GM13976 (cell line): ENCODE measurements at places on chromosomes 6 and 20.

- DNase-seq, result no peak
Measured at GRCh38 chr6:112651239-112651638, 304.1 kb downstream of the RFPL4B start.

DNA sequence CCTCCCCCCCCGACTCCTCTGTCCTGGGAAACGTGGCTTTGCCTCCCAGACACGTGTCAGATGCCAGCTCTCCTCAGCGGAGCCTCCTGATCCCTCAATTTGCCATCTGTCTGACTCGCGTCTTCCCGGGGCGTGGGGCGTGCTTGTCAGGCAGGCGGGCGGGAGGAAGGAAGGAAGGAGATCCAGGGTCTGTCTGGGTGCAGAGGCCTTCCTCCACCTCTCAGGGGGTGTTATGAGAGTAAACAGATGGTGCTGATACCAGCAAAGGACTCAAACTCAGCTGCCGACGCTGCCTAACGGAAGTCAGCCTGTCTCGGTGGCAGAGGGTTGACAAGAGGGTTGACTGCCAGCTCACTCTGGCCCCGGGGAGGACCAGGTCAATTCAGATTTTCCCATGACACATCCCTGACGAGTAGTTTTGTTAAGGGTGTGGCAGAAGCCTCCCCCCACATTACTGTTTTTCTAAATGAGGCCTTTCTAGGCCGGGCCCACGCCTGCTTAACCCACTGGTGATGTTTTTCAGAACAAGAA lies 17.0 kb downstream of the UQCC2 start:
- no peak for DNase-seq

DNA sequence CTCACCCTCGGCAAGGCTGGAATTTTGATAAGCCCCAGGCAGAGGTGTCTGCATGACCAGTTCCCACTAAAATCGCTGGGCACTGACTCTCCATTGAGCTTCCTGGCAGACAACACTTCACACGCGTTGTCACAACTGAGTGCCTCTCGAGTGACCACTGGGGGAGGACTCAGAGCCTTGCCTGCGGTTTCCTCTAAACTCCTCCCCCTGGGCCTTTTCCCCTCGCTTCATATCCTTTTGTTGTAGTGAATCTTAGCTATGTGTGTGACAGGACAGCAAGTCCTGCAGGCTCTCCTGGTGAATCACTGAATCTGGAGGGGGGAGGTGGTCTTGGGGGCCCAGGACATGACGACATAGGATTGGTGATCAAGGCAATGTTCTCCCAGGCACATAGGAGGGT lies 670.8 kb downstream of the PRKN start:
- DNase-seq, result no peak

- DNase-seq, result no peak
Measured at GRCh38 chr20:63114006-63114692, 101.8 kb downstream of the YTHDF1 start.

DNA sequence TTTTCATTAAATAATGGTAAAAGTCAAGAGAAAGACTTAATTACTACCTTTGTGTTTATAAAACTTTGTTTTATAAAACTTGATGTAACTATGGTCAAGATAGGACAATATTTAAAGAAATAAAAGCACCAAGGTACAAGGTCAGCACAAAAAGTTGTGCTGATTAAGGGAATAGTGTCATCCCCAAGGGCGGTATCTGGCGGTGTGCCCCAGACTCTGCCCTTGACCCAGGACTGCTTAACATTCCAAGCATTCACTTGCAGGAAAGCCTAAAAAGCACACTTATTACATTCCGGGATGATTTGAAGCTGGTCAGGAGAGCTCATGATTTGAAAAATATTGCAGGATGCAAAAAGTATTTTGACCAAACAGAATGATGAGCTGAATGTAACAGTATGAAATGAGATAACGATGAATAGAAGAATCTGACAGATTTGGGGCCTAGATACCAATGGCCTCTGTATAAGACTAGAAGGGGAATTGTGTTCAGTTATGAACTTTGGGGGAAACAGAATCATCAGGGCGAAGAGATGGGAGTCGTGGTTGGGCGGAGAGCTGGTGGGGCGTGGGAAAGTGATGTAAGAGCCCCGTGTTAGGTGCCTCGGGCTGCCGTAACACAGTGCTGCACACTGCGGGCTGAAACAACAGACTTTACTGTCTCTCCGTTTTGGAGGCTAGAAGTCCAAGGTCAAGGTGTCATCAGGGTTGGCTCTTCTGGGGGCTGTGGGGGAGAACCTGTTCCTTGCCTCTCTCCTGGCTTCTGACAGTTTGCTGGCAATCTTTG lies 77.2 kb downstream of the CDC5L start:
- DNase-seq, result peak; percentile 6

DNA sequence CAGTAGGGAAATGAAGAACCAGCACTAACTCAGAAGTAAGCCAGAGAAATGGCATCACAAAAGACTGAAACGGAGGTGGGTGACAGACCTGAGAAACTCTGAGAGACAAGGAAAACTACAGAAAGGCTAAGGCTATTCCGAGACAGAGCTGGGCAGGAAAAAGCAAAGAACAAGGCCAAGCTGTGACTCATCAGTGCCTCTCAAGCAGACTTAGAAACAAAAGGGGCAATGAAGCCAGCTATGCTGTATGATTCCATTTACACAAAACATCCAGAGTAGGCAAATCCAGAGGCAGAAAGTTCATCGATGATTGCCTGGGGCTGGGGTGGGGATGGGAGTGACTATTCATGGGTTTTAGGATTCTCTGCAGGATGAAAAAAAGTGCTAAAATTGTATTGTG lies 50.0 kb downstream of the SLC23A2 start:
- DNase-seq, result no peak

DNA sequence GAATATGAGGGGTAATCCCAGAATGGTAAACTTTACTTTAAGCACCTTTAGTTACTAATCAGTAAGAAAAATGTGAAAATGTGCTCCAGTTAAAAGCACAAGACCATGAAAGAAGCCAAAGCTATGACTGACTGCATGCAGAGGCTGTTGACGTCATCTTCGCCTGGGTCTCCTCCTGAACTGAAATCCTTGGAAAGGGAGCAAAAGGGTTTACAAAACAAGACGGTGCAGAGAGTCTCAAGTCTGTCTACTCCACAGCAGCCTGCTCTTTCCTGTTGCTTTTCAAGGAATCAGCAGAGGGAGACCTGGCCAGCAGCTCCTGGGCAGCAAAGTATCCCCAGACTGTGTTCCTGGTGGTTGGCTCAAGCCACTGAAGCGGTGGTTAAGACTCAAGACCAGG lies 10.2 kb downstream of the FKBP1A start:
- no peak for DNase-seq

DNA sequence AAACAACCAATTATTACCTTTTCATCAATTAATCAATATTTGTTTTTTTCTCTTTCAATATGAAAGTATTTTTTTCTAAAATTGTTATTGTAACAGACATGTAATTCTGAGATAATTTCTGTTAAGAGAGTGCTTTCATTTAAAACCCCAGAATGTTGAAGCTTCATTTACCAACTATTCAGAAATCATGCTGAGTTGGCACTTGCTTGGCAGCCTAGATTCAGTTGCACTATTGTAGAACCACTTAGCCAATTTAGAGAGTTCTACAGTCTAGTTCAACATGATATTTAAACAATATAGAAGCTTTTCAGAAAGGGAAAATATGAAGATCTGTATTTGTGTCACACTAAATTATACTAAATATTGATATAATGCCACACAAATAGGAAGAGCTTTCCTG lies 56.1 kb upstream of the NKAIN2 start:
- DNase-seq, result no peak

GRCh38 chr6:167073679-167074274 lies 49.1 kb upstream of the CCR6 start:
- DNase-seq, result no peak

DNA sequence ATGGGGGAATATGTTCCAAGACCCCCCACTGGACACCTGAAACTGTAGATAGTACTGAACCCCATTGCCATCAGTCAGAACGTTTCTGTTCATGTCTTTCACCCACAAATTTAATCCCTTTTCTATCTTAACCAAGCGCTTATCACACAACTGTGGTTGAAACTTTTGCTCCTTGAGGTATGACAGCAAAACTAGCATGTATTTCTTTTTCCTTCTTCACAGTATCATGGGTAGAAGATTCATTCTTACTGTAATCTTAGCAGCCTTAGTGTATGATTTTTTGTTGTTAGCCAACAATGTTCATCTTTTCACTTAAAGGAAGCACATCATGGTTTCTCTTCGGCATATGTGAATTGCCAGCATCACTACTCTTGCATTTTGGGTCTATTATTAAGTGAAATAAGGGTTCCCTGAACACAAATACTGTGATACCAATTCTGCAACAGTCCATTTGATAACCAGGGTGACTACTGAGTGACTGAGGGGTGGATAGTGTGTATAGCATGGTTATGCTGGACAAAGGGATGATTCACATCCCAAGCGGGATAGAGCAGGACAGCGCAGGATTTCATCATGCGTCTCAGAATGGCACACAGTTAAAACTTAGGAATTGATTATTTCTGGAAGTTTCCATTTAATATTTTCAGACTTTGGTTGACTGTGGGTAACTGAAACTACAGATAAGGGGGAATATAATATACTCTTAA lies 41.8 kb downstream of the KCNS1 start:
- no peak for DNase-seq

GRCh38 chr20:62308102-62308822 lies 5.5 kb downstream of the ADRM1 start:
- no peak for DNase-seq

- peak; percentile 27 for DNase-seq
Measured at GRCh38 chr6:8539453-8539852, 104.1 kb upstream of the SLC35B3 start.

DNA sequence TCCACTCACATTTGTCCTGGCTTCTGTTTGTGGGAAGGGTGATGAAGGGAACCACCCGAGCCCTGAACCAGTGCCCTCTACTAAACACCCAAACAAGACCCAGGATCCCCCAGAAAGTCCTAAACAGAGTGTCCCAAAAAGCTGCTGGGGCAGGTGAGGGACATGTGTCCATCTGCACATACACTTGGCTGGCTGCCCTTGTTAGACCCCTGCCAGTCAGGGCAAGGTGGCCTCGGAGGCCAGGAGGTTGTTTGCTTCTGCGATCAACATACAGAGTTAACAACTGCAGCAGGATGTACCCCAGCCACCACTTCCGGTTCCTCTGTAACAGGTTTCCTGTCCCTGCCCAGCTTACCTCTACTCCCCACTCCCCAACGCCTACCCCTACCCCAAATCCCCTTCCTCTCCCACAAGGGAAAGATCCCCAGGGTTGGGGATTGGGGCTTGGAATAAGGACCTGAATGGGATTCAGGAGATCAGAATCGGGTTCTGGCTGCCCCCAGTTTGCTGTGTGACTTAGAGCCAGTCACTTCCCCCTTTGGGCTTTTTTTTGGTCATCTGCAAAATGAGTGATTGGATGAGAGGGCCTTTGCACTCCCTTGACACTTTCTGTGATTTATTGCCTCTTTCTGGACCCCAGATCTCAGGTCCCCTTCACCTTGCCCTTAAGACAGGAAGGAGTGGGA lies 13.9 kb downstream of the DEF6 start:
- peak; percentile 57 for DNase-seq

DNA sequence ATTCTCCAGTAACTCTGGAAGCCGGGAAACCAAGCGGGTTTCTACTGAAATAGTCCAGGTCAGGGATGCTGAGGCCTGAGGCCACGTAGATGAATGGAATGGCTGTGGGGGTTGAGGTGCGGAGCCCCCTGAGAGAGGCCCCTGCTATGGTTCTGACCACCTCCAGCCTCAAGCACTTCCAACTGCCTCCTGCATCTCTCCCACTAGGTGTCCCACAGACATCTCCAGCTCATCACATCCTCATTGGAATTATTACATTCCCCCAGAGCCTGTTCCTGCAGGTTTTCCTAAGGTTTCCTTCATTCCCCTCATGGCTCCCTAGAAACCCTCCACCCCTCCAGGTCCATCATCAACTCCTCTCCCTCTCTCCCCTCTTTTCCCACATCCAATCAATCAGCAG lies 48.7 kb downstream of the UNC5CL start:
- DNase-seq, result no peak

DNA sequence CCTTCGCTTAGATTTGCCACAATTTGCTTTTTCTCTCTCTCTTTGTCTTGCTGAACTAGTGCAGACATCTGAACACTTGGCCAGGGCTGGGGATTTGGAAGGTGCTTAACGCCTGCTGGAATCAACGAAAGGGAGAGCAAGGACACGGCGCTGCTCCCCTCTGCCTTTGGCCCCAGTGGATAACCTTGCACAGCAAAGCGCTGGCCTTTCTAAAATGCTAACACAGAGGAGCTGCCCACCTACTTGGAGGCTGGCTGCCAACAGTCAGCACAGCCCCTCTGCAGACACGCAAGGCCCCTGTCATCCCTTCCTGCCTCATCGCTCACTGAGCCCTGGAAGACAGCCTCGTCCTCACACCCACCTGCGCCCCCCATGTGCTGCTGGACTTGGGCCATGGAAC lies 37.5 kb downstream of the C20orf203 start:
- DNase-seq, result no peak

- peak; percentile 44 for DNase-seq
Measured at GRCh38 chr6:73739096-73739495, 43.1 kb downstream of the CD109 start.

- no peak for DNase-seq
Measured at GRCh38 chr6:42103753-42104094, 38.7 kb downstream of the C6orf132 start.

- DNase-seq, result no peak
Measured at GRCh38 chr6:157283330-157283898, 39.9 kb downstream of the TMEM242 start.

DNA sequence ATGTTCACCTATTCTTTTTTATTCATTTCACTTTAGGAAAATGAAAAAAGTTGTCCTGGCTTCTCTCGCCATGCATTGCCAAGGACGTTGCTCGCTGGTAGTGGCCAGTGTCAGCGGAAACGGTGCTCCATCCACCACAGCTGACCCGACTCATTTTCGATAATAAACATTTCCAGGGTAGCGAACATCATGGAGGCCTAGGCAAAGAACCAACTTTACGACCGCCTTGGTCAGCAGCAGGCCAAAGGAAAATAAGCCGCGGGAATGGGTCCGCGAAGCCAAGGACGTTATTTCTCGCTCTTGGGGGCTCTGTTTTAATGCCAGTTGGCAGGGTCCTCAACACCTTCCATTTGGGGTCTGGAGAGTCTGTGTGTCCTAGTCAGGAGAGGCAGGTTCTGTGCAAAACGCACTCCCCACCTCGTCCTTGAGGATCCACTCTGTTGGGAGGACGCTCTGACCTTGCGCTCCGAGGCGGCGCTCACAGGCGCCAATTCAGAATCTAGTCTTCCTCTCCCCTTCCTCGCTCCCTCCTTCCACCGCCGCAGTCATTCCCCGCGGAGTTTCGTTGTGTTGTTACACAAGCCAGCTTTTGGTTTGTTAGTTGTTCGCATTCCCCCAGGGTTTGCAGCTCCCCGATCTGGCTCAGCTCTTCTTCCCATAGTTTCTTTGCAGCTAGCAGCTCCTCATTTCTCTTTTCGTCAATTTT lies 4.1 kb upstream of the PAX1 start:
- no peak for DNase-seq

GRCh38 chr20:32019563-32020463 lies 9.6 kb downstream of the CCM2L start:
- DNase-seq, result no peak

GRCh38 chr20:48694381-48694865 lies 133.4 kb downstream of the PREX1 start:
- DNase-seq, result no peak

DNA sequence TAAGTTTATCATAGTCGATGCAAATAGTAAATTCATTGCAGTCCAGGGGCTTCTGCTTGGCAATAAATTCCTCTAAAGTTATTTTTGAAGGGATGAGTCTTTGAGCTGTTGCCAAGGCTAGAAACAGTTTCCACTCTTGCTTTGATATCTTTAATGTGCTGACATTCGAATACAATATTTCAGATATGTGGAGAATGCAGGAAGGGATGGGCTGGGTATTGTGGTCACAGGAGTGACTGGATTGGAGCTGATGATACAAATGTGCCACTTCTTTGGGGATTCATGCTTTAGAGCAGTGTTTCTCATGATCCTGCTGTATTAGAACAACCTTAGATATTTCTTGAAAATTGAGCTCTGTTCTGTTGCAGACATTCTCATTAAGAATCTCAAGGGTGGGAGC lies 139.0 kb downstream of the PRDM13 start:
- no peak for DNase-seq
